Common myeloid progenitor, CD34-positive (primary cell): ENCODE measurements at places on chromosomes 7 and 10.

DNA sequence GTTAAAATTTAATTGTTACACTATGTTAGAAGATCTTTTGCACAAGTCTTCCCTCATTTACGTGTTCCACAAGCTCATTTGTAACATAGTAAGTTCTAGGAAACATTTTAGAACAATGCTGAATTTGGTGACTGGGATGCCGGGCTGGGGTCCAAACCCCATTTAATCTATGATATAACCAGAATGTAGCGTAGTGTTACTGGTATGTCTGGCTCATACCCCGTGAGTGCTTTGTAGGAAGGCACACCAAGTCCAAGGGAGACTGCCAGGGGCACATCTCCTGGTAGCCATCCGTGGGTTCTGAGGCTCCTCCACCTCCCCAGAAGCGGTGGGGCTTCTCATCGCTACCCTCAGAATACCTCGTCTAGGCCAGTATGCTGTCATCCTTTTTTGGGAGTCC, 21.3 kb upstream of the TMEM236 start:
- no peak for DNase-seq
- no peak overlapping the region for H3K27ac ChIP-seq
- H3K4me3 ChIP-seq = no peak overlapping the region
- H3K27me3 ChIP-seq = no peaks in the 10 kb centered on the region

- H3K27me3 ChIP-seq = no peaks in the 10 kb centered on the region
- no peaks in the 10 kb centered on the region for H3K4me1 ChIP-seq
- DNase-seq = no peak
- no peak overlapping the region for H3K27ac ChIP-seq
- H3K36me3 ChIP-seq = no peaks in the 10 kb centered on the region
- H3K4me3 ChIP-seq = no peak overlapping the region
Observed at GRCh38 chr10:128384831-128385230, 258.6 kb upstream of the MKI67 start.

DNA sequence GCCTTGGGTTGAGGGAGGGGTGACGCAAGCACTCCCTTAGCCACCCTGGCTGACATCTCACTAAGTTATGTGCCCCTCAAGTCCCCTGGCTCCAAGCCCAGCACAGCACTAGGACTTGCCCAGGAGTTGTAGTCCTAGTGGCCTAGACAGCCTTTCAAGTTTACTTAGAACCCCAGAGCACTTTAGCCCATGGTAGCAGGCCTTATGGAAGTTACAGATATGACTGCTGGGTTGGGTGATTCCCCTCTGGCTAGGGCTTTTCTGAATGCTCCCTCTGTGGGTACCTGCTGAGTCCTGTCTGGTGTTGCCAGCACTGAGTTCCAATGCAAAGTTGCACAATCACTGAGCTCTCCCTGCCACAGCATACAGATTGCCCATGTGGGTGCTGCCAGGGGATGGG, 83.2 kb downstream of the AHCYL2 start:
- no peaks in the 10 kb centered on the region for H3K36me3 ChIP-seq
- no peaks in the 10 kb centered on the region for H3K4me1 ChIP-seq
- no peaks in the 10 kb centered on the region for H3K27me3 ChIP-seq
- no peak overlapping the region for H3K4me3 ChIP-seq

- no peaks in the 10 kb centered on the region for H3K27me3 ChIP-seq
- H3K27ac ChIP-seq = no peak overlapping the region
- H3K4me3 ChIP-seq = no peak overlapping the region
- no peak for DNase-seq
Observed at GRCh38 chr7:95421847-95422444, 12.9 kb downstream of the PON2 start.

DNA sequence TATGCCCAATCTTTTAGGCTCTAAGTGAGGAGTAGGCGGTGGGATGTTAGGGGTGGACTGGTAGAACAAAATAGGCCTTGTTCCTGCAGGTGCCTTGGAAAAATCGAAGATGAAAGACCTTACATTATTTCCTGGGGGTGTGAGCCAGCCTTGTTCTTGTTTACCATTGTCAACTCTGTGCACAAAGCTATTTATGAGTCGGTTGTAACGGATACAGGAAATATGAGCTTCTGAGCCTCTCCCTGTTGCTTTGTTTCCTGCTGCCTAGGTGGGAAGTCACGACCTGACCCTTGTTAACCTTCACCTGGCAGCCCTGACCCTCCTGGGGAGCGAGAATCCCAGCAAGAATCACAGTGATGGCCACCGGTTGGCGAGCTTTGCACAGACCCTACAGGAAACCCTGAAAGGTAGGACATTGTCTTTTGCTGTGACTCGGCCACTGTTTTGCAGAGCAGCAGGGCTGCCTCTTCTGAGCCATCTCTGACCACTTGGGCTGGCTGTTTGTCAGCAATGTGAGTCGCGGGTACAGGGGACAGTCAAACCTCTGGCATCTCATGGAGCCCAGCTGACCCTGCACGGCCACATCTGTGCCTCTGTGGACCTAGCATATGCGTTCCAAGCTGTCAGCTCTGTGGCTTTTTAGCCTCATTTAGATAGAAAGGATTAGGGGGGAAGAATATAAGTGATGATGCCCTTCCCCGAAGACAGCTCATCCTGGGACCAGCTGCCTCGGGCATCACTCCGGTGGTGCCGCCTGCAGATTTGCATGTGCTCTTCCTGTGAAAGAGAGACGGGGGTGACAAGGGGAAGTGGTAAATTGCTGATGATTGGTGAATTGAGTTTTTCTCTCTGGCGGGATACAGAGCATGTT, 102.1 kb upstream of the ANLN start:
- H3K27me3 ChIP-seq = no peaks in the 10 kb centered on the region
- peak; percentile 77 for DNase-seq
- H3K4me1 ChIP-seq = peaks cover 14% of the 10 kb centered on the region
- peaks cover 9% of the 10 kb centered on the region for H3K36me3 ChIP-seq
- no peak overlapping the region for H3K4me3 ChIP-seq
